Stimulated activated CD8-positive, alpha-beta memory T cell treated with anti-CD3 and anti-CD28 coated beads, Interleukin-7, amount 100 ng/mL, for 48 hours (primary cell): ENCODE measurements at places on chromosomes 2 and 18.

GRCh38 chr2:85900366-85900765, 11.6 kb upstream of the ST3GAL5 start:
- no peak for DNase-seq

- DNase-seq, result no peak
Observed at GRCh38 chr2:235497096-235497495, 3.3 kb downstream of the AGAP1 start.

DNA sequence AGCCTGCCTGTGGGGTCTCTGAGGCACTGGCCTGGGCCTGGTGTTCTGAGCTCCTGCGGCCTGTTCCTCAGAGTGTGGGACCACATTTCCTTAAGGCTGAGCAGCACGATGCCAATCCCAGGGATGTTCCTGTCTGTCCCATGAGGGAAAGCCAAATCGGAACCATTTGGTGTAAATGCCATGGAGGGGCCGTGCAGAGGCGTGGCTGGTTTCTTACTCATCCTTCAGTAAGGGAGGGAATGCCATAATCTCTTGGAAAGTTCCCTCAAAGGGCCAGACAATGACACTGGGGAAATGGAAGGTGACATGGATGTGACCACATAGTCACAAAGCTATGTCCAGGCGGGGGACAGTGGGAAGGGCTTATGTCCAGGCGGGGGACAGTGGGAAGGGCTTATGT, 14.4 kb upstream of the PTMA start:
- no peak for DNase-seq

DNA sequence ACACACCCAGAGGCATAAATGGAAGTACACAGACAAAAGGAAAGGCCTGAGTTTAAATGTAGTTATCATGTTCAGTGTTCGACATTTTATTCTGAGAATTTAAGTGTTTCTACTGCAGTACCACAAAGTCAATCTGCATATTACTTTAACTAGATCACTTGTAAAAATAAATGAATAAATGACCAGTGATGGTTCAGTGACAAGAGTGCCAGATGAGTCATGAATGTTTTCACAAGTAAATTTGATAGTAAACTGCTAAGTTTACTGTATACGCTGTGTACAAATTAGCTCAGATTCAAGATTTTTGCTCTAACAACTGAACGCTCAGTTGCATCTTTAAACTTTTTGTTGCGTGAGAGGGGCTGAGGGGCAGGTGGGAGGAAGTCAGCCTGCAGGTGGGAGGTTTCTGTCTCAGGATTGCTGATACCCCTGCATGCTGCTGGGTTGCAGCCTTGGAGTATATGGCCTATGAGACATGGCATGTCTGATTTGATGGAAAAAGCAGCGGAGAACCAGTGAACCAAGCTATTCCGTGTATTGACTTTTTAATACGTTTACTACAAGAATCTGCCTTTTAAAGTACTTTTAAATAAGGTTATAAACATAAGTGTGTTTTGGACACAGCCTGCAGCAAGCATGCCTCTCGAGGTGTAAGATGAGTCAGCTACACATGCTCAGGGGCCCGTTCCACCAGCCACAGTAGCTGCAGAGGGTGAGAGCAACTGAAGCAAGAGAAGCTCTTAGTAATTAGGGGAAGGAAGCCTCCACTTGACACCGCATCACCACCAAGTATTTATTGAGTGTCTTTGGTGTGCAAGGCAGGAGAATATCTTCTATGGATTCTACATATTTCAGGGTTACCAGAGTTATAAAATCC, 245.1 kb downstream of the NEDD4L start:
- DNase-seq, result no peak

DNA sequence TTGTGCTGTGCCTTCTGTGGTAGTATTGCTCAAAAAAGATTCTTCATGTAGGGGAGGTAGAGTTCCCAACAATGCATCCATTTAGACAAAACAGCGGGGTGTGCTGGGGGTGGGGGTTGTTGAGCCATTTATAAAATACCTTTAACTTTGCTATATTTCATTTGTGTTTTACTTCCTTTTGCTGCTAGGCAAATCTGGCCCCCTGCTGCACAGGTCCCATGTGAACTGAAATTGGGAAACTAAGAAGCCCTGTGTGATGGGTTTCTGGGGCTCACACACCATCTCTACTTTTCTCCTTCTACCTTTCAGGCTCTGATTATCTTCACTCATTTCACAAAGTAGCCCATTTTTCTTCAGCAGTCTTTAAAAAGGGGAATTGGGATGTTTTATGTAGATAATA, 52.7 kb upstream of the ITGA4 start:
- no peak for DNase-seq

- DNase-seq, result no peak
Observed at GRCh38 chr18:37676276-37676675, 110.7 kb upstream of the CELF4 start.

GRCh38 chr2:75454241-75454620, 106.5 kb downstream of the EVA1A start:
- no peak for DNase-seq

DNA sequence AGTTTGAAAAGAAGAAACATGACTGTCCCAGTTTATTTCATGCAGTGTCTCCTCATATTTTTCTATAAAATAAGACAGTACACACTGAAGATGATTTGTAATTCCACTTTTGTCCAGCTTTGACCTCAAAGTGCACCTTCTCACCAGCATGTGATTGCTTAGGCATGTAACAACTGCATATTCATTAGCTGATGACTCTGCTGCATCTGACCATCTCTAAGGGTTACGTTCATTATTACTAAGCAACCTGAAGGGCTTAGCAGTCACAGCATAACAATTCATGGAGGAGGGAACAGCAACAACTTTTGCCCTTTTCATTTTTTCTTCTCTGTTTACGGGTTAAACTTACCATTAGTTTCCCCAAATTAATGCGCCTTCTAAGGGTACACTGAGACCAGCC, 330.6 kb upstream of the PIK3C3 start:
- no peak for DNase-seq

DNA sequence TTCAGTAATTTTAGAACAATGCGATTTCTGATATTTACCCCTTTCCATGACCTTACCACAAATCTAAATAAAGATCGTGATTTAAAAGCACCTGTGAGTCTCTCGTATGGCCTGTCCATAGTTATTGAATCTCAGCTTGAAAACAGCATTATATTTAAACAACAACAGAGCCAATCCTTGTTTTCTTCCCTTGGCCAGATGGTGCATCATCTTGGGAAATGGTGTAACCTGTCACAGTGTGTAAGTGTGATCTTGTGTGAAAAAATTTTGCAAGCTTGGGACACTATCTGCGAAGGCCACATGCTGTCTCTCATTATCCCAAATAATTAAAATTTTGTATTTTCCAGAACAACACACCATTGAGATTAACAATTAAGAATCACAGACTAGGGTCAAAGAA, 262.7 kb upstream of the SPHKAP start:
- no peak for DNase-seq

- no peak for DNase-seq
Observed at GRCh38 chr2:106270471-106270891, 76.4 kb upstream of the UXS1 start.

- no peak for DNase-seq
Observed at GRCh38 chr18:55449412-55450140, 138.4 kb downstream of the TCF4 start.

GRCh38 chr2:215369181-215369760, 57.4 kb downstream of the ATIC start:
- no peak for DNase-seq
